HTR-8/SVneo (cell line): ENCODE measurements at places on chromosomes 4 and X.

DNA sequence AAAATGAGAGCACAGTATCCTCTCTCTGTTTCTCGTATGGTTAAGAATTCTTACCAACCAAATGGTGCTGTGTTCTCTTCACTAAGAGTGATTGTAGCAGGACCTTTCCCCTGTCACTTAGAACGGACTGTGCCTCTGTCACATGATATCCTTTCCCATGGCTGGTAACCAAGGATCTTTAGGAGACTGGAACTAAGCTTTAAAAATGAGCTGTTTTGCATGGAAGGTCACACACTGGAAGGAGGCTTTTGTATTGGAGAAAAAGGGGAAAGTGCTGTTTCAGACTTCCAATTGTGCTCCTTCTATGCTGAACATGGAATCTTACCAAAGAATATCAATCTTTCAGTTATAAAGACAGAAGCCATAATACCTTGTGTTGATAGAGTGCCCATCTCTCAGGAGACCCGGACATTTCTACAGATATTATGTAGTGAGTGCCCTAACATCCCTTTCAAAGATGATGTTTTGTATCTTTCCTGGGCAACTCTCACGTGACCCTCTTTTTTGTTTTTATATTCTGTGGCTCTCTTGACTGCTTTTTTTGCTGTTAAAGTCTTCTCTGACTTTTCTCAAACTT, 148.6 kb downstream of the SLC4A4 start:
- no peak for DNase-seq

- DNase-seq, result no peak
Measured at GRCh38 chr4:145153904-145154298, 26.5 kb downstream of the OTUD4 start.

DNA sequence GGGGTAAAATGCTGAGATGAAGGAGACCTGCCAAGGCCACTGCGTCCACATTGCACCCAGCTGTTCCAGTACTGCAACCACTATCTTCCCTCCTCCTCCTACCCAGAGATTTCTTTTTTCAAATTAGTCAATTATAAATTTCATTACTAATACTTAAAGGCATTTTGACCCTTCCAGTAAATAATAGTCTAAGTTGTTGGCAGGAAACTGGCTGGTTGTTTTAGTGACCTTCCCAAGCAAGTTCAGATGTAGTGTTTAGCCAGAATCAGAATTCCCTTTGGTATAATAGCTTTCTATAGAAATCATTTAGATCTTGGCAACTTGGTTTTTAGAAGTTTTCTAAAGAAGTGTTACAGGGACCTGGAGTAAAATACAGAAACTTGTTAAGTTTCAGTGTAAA, 66.0 kb downstream of the AASDH start:
- no peak for DNase-seq

GRCh38 chrX:2691543-2692220, 587 bp downstream of the CD99 start:
- no peak for DNase-seq

DNA sequence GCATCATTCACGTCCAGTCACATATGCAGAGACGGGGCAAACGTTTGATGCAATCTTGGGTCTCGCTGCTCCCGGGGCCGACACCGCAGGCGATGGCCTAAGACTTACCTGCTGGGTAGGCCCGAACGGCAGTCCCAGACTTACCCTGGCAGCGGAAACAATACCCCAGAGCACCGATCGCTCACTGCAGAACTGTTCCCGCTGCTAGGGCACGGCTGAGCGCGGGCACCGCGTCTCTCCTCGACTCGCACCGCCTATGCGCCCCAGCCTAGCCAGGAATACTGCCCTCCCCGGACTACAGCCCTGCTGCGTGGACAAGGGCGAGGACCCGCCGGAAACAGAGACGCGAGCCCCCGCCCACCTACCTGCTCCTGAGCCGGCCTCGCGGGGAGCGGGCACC, 86.2 kb downstream of the HPRT1 start:
- DNase-seq, result no peak

DNA sequence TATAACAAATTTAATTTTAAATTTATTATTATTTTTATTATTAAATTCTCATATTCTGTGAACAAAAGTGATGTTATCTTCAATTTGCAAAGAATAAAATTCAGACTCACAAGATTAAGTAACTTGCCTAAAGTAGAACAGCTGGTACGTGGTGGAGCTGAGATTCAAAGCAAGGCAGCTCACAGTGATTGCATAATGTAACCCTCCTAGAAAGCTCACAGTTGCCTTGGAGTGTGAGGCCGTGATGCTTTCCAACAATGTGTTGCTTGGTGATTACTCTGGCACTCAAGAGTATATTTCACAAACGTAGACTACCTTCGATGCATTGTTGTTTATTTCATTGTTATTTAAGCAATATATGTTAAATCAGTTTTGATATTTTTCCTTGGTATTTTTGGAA, 1039.2 kb upstream of the PABPC4L start:
- DNase-seq, result no peak

DNA sequence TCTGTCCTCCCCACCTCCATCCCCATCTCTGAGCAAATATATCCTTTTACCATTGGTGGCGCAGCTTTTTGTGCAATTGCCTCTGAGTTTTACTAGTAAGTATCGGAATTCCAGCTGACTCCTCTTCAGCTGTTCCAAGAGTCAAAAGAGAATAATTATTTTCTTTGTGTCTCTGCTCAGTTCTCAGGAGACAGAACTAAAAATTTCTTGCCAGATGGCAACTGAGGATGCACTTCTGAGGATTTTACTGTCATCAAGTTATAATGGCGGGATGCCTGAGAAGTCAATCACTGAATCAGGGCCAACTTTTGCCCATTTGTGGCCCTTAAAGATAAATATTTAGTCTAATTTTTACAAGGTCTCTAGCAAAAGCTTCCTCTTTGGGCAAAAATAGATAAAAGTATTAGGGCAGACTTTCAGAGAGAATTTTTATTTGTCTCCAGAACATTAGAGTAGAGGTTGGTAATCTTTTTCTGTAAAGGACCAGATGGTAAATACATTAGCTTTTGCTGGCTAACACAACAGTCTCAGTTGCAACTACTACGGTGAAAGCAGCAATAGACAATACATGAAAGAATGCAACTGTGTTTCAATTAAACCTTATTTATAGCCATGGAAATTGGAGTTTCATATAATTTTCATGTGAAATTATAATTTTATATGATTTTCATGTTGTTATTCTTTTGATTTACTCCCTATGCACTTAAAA, 15.6 kb upstream of the ADGRA3 start:
- no peak for DNase-seq

- DNase-seq, result no peak
Measured at GRCh38 chrX:31832263-31832662, 760.4 kb upstream of the FTHL17 start.

DNA sequence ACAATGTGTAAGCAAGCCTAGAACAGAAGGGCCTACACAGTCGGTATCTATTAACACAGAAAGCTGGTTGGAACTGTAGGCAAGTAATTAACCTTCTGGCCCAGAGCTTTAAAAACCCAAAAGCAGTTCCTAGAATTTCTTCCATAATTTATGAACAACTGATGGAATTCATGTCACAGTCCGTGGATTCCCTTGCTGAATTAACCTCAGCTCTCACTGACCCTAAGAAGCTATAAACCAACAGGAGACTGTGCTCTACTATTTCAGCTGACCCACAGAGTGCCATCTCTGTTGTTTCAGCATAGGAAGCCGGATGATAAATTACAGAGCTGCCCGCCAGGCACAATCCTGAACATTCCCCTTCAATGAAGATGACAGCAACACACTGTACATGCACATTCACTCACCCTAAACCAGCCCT, 157.3 kb downstream of the PRDM5 start:
- DNase-seq, result no peak

GRCh38 chrX:72308566-72309296, 3.0 kb upstream of the CITED1 start:
- peak; percentile 87 for DNase-seq

DNA sequence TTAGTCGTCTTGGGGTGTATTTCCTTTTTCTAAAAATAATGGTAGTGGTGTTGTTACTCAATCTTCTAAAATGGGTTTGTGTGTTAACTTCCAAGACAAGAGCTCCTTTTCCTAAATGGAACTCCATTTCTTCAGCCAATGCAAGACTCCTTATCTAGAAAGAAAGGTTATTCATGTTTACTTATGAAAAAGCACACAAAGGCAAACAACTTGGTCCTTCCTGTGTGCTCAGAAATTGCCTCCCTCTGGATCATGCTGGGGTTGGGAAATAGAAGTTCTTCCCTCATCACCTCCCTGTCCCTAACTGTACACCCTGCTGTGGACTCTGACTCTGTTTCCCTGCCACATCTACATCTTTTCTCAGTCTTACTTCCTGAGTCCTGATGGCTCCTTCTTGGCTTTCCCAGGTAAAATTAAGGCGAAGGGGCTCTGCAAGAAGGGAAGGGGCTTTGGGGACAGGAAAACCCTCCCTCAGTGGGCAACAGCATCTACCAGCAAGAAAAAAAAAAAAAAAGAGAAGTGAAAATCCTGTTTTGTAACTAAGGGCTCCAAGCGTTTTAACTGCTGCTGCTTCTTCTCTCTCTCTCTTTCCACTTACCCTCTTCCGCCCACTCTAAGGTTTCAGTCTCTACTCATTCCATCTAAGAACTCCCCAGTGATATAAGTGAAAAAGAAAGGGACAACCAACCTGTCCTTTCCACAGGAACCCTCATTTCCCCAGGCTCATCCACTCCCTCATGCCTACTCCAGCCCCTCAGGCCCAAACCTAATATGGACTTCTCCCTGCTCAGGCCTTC, 19.8 kb upstream of the TASL start:
- DNase-seq, result no peak

GRCh38 chr4:159390648-159391047, 287.8 kb downstream of the RAPGEF2 start:
- DNase-seq, result peak; percentile 63
